K562 (cell line): ENCODE measurements at places on chromosomes 6 and 20. TPM values are rescaled to one million over a fixed set of nuclear protein-coding genes. Genes with fewer than 3 reads are reported as not detected.
A peak's percentile ranks its signal among the peaks of the same experiment; 100 is the strongest.

GRCh38 chr6:21118216-21118780 lies 475.3 kb upstream of the SOX4 start:
- no peak for DNase-seq

GRCh38 chr20:1741309-1742048 lies 83.9 kb upstream of the SIRPG start:
- no peak for DNase-seq

The GSTA4 gene
- 2.0 and 2.6 TPM in 2 replicates for polyA plus RNA-seq

DNA sequence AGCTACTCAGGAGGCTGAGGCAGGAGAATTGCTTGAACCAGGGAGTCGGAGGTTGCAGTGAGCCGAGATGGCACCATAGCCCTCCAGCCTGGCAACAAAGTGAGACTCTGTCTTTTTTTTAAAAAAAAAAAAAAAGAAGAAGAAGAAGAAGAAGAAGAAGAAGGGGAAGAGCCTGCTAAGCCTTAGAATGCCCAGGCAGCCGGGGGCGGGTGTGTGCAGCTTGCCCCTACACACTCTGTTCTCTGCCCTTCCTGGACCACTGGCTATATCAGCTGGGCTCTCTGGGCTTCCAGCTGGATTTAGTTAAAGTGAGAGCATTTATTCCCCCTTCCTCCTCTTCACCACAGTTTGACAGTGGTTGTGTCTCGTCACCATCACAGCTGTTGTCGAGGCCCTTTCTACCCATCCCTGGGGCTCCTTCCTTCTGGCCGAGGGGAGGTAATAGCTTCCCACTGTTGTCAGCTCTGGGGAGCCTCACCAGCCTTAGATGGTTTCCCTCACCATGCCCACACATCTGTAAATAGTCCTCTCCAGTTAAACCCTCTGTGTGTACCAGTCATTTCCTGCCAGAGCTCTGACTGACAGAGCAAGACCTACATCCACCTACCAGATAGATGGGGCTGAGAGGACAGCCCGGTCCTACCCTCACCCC lies 77.6 kb downstream of the TRERF1 start:
- no peak for DNase-seq

- no peak for DNase-seq
These were observed 279.2 kb downstream of the PTPRK start for GRCh38 chr6:128241216-128241615.

DNA sequence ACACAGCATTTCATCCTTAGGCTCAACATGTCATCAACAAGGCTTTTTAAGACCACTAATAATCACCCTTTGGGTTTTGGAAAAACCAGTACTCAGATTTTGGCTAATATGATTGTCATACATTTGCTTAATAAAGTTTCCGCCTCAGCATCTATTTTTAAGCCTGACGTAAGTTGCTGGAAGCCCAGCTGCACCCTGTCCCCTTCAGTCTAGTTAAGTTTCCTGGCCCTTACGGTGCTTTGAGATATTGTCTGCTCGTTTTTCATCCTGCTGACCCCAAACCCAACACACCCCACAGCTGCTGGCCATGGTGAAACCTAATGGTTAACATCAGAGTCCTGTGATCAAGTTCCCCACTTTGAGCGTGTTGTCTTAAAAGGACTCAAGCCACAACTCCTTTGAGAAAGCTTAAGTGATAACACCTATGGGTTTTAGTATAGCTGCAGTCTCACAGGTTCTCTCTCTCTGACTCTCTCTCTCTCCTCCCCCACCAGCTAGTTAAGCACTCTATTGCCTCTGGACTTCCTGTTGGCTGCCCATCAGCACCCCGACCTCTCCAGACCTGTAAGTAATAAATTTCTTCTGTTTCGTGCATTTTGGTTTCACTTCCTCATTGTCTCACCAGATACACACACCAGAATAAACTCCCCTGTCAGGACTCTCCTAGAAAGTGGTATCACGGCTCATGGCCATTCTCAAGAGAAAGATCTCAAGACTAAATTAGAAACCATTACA lies 802.0 kb downstream of the C6orf118 start:
- peak; percentile 8 for DNase-seq

The APOM gene
- polyA plus RNA-seq: 10.1 and 13.5 TPM in 2 replicates

The CCN2 gene
- polyA plus RNA-seq: not detected in 2 replicates

GRCh38 chr6:38909015-38909730 lies 139.4 kb upstream of the GLP1R start:
- no peak for DNase-seq

The CPXM1 gene
- 0.28 and 0.37 TPM in 2 replicates for polyA plus RNA-seq

DNA sequence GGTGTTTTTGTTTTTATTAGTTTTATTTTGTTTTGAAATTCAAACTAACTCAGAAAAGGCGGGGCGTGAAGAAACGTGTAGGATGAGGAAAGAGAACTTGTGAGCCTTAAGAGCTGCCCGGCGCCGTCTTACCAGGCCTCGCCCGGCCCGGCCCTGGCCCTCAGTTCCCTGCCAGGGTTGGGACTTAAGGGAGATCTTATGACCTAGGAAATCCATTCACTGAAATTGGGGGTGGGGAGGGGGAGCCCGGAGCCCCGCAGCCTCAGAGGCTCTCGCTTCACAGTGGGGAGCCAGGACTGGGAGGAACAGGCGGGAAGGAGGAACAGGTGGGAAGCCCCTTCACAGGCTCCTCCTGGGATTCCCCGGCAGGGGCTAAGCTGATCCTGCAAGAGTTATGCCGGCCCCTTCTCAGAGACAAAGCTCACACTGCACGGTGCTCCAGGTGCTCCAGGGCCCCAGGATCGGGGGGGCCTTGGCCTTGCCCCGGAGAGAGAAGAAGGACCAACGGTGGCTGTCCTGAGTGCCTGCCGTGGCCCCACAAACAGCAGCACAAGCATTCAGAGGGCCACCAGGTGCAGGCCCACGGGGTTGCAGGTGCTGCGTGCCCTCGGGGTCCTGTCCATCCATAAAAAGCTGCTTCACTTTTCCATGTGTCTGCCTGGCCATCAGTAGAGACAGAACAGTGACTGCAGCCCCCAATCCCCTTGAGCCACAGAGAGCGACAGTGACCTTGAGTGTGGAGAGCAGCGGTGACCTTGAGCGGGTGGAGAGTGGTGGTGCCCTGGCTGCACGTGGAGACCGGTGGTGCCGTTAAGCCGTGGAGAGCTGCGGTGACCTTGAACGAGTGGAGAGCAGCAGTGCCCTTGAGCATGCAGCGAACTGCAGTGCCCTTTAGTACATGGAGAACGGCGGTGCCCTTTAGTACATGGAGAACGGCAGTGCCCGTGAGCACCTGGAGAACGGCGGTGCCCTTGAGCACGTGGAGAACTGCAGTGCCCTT lies 152.7 kb downstream of the DLL1 start:
- no peak for DNase-seq

DNA sequence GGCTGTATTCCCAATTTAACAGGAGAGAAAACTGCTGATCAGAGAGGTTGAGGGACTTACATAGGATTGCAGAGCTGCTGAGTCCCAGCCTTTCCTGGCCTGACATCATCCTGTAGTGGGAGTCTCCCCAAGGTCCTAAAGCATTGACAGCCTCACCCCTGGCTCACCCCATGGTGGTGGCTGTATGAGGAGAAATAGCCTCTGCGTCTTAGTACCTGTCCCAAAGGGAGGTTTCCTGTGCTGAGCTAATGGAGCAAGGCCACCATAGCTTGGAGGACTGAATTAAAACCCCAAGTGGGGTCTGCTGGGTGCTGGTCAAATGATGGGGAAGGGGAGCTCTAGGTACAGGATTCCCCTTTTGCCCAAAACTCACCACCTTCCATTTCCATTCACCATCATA lies 525.1 kb downstream of the CDH26 start:
- DNase-seq: no peak

DNA sequence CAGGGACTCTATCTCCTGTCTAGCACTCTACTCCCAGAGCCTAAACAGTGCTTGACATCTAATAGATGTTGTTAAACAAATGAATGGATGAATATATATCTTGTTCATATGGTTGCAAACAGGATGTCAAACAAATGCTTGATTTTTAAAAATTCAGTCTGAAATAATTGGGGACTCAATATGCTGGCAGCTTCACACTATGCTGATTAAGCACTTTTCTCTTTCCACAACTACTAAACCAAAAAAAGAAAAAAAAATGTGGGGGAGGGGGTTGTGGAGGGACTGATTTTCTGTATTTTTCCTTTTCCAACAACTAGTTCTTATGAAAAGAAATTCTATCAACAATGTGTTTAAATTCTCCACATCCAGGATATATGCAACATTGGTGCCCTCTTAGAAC lies 42.9 kb downstream of the SF3B5 start:
- no peak for DNase-seq

- DNase-seq: no peak
These were observed 101.0 kb downstream of the EYA2 start for GRCh38 chr20:46995561-46996142.
